ENCODE measurements at places on chromosomes 7 and 10. TPM values are rescaled to one million over a fixed set of nuclear protein-coding genes. Genes with fewer than 3 reads are reported as not detected.

FAM237B gene
- not detected for total RNA-seq

INMT gene
- 0.16 TPM for total RNA-seq

LEP gene
- not detected for total RNA-seq

CACNA2D1 gene
- 12.8 TPM for total RNA-seq

LHPP gene
- 4.4 TPM for total RNA-seq

ASIC3 gene
- 0.16 TPM for total RNA-seq

GJC3 gene
- total RNA-seq = 0.16 TPM

ADIRF gene
- total RNA-seq = 28.5 TPM

FOXP2 gene
- 8.6 TPM for total RNA-seq

C10orf62 gene
- total RNA-seq = 0.06 TPM

IDI2 gene
- total RNA-seq = not detected

IQCE gene
- total RNA-seq = 3.2 TPM

AGR2 gene
- not detected for total RNA-seq

CNNM1 gene
- total RNA-seq = not detected

SPDYE8 gene
- total RNA-seq = not detected
